Stimulated activated CD8-positive, alpha-beta memory T cell treated with anti-CD3 and anti-CD28 coated beads, Interleukin-4, amount 100 ng/mL, for 4 hours (primary cell): ENCODE measurements at places on chromosomes 1 and 21.

DNA sequence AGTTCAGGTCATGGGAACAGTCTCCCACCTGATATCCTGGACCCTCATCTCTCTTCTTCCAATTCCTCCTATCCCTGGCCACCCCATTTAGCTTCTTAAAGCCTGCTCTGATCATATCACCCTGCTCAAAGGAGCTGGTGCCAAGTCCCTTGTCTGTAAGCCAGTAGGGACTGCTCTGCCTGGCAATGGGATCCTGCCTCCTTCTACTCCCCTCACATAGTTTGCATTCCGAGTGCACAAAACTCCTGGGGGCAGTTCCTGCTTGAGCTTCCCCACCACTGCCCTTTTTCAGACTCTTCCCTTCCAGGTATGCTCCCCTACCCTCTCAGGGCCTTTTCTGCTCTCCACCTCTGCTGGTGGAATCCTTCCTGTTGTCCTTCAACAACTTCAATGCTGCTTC is 48.1 kb downstream of the NGF start:
- no peak for DNase-seq

DNA sequence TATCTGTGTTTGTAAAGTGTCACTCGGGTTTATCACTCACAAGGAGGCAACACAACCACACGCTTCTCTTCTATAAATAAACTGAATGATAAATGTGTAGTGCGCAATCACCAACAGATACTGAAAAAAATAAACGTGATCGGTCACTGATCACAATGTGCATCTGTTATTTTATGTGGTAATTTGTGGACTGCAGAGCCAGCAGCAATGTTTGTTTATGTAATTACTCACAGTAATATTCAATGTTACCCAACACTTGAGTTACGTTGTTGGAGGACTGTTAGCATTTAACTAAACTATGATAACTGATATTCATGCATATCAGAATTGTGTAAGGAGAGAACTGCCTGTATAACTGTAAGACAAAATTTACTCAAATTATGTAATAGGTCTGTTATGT is 129.6 kb downstream of the USH2A start:
- no peak for DNase-seq

DNA sequence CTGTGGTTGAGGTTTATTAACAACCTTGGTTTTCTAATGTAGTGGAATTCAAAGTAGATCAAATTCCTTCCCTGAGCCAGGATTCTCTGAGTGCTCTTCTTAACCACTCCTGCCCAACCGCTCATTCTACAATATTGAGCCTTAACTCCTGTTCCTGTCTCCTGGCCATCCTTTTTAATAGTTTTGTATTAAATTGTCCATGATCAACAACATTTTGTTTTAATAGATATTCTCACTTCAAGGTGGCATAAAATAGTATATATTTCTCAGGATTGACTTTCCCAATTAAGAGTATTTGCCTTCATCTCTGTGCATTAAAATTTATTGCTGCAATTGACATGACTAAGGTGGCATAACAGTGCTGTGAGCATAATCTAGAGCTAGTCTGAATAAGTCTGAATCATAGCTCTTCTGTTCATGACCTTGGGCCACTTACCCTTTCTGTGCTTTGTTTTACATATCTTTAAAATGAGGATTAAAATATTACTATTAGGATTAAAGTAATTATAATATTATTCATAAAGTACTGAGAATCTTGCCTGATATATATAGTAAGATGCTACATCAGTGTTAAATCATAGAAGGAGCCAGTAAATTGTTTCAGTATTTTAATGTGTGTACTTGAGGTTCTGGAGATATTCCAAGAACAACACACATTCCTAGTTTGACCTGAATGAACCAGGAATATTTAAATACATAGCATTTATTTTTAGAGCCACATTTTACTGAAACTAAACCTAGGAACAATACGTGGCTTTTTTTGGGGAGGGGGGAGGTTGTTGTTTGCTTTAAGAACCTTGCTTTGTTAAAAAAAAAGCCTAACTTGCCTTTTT is 76.4 kb downstream of the ADGRL2 start:
- no peak for DNase-seq

GRCh38 chr1:156682166-156682890 is 5.1 kb upstream of the NES start:
- DNase-seq, result no peak

DNA sequence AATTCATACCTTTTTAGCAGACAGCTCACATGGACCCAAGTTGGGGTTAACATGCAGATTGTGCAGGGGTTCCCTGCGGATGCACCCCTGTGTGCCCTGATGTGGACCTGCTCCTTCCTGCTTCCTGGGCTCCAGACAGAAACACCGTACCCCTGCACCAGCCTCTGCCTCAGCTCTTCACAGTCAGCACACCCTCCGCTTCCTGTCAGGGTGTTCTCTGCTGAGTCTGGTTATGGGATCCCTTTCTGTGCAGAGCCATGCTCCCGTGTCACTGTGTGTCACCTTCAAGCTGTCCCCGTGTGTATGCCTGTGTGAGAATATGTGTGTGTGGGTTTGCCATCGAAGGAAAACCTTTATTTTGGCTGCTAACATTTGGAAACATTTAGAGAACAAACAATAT is 48.7 kb upstream of the KCNJ15 start:
- no peak for DNase-seq

DNA sequence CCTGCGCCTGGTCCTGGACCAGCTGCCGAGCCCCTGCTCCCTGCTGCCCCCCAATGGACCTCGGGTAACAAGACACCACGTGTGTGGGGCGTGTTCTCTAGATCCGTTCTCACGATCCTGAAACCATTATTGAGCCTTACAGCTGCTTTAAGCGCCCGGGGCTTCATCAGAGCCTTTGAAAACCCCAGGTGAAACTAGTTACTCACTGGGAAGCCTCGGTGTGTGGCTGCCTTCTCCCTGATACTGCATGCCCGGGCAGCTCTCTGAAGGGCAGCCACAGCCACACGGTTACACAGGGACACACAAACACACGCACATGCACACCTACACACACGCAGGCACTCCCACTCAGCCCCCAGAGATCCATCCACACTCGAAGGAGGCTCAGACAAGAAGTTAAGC is 5.3 kb downstream of the HES2 start:
- no peak for DNase-seq

DNA sequence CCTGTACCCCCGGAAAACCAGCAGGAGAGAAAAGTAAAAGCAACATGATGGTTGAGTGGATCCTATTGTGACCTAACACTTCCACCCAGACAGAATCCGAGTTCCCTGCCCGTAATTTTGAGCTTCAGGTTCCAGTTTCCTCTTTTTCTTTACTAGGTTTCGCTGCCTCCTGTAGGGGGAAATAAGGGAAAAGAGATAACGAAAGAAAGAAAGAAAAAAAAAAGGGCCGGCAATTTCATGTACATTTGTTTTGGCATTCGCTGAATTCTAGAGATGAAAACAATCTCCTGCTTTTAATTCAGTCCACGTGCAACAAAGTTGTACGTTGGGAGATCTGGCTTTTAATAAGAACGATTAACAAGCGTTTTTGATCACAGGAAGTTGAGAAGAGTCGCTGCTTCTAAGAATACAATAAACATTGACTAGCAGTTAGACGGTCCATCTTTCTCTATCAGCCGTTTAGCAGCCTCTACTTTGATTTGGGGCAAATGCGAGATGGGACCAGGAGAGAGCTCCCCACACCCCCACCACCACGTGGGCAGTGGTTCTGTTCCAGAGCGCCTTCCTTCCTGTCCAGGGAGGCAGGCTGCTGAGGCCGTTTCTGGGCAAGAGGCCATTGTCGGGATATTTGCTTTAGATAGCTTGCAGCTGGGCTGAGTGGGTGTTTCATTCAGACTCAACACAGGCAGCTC is 155.9 kb upstream of the RUNX1 start:
- no peak for DNase-seq

- no peak for DNase-seq
Measured at GRCh38 chr1:206836111-206836510, 29.3 kb upstream of the IL20 start.

DNA sequence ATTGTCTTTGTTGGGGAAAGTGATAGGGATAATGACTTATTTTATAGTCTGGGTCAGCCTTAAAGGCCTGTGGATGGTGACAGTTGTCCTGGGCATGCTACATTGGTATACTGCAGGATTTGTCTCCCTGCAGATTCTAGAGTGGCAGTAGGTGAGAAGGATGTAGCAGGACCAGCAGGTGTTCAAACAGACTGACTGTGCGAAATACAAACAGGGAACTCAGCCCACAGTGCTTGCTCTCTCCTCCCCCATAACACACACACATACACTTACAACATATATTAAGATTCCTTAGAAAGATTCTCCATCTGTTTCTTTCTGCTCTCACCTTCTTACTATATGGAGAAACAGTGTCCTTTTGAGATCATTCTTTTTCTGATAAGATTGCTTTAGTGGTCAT is 6.9 kb downstream of the PDE4B start:
- DNase-seq, result no peak

GRCh38 chr1:225532240-225532944 is 104.6 kb upstream of the LBR start:
- no peak for DNase-seq

- DNase-seq, result no peak
Measured at GRCh38 chr1:66648901-66649595, 103.2 kb upstream of the DYNLT5 start.

DNA sequence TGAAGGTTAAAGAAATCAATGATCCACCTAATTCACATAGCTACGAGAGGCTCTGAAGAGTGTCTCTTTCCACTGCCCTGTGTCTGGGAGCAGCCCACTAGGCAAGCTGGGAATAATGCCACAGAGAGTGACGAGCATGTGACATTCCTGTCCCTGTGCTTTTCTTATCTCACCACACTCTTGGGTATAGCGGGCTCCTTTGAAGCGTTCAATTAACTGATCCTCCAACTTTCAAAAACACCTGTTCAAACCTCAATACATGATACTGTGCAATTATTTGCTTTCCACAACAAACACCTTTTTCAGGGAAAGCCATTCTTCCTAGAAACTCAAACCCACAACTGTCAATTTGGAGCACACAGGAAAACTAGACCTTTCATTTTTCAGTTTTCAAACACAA is 43.4 kb downstream of the PLPP3 start:
- DNase-seq, result no peak

DNA sequence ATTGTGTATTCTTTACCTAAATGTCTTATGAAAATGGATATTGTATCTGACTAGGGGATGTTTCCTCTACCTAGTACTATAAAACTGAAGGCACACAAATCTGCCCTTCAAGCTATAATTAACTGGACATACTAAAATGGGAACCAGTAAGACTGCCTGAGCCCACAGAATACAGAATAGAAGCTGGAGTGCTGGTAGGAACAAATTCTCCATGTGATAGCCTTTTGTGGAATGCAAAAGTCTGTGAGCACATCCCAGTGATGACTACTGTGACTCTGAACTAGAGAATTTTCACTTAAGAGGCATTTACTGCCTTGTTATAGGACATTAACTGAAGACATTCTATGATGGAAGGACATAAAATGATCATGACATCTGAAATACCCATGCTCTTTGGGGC is 30.3 kb downstream of the KIFAP3 start:
- no peak for DNase-seq

- DNase-seq, result peak; percentile 66
Measured at GRCh38 chr1:41573785-41574713, 89.6 kb upstream of the EDN2 start.

GRCh38 chr1:198465201-198466144 is 75.0 kb downstream of the ATP6V1G3 start:
- no peak for DNase-seq
